ENCODE measurements at places on chromosomes 4 and X. TPM values are rescaled to one million over a fixed set of nuclear protein-coding genes. Genes with fewer than 3 reads are reported as not detected.

Gene CSAG2
- not detected for total RNA-seq

Gene PDGFRA
- not detected for total RNA-seq

Gene SPIN4
- total RNA-seq: 9.9 TPM

Gene KDR
- not detected for total RNA-seq

Gene ADGRG2
- not detected for total RNA-seq

DNA sequence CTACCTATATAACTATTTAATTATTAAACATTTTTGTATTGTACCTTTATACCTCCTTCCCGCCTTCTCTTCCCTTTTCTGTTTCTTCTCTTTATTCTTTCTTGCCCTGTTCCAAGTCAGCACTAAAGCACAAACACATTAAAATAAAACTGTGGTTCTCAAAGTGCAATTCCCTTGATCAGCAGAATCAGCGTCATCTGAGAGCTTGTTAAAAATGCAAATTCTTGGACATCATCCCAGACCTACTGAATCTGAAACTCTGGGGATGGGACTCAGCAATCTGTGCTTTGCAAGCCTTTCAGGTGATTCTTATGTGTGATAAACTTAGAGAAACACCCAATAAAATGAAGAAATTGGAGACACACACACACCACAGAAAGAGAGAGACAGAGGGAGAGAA lies 178.4 kb upstream of the BMP3 start:
- DNase-seq: no peak
- no peak overlapping the region for H3K27ac ChIP-seq
- H3K27me3 ChIP-seq: no peaks in the 10 kb centered on the region
- no peaks in the 10 kb centered on the region for H3K36me3 ChIP-seq

GRCh38 chrX:103754401-103754800 lies 22.2 kb upstream of the PLP1 start:
- H3K27ac ChIP-seq: no peak overlapping the region
- H3K36me3 ChIP-seq: no peaks in the 10 kb centered on the region
- H3K27me3 ChIP-seq: no peaks in the 10 kb centered on the region
- no peak for DNase-seq

GRCh38 chr4:29559286-29559685 lies 1160.9 kb upstream of the PCDH7 start:
- no peak for DNase-seq
- H3K27me3 ChIP-seq: no peaks in the 10 kb centered on the region
- H3K4me3 ChIP-seq: no peak overlapping the region
- H3K36me3 ChIP-seq: no peaks in the 10 kb centered on the region
- no peak overlapping the region for H3K27ac ChIP-seq
- no peaks in the 10 kb centered on the region for H3K4me1 ChIP-seq

DNA sequence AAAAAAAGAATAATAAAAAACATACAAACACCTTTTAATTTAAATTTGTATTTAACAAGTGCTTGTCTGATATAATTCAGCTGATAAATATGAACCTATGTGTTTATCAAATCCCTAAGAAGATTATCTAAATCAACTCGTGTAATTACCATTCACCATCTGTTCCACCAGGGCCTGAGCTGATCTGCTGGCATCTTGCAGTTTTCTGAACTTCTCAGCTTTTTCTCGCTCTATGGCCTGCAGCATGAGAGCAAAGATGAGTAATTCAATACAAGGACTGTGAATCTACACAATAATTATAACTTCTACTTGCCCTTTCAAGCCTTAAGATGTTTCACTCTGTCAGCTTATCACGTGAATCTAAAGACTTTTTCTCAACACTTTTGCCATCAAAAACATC lies 709.7 kb downstream of the DMD start:
- H3K4me3 ChIP-seq: no peak overlapping the region
- no peak for DNase-seq
- no peak overlapping the region for H3K27ac ChIP-seq
- no peaks in the 10 kb centered on the region for H3K4me1 ChIP-seq

- H3K36me3 ChIP-seq: no peaks in the 10 kb centered on the region
- peaks cover 10% of the 10 kb centered on the region for H3K4me1 ChIP-seq
- peak overlapping the region; percentile 87 for H3K4me3 ChIP-seq
- DNase-seq: peak; percentile 40
- no peak overlapping the region for H3K27ac ChIP-seq
- H3K27me3 ChIP-seq: peaks cover 2% of the 10 kb centered on the region
These were observed 979 bp downstream of the EFNB1 start for GRCh38 chrX:68829582-68830418.

DNA sequence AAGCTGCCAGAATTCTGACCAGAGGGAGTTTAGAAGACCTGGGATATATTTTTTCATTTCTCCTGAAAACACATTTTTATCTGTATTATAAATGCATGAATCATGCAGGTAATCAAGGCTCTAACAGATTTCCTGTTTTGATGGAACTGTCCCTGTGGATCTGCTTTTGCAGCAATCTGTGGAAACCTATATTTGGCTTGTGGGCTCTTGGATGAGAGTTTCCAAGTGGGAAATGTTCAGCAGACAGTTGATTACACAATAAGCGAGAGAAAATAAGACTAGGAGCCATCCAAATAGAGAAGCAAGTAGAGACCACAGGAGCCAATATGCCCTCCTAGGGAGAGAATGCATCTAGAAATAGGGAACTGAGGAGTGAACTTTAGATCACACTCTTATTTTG lies 105.0 kb downstream of the NDST3 start:
- no peak overlapping the region for H3K4me3 ChIP-seq
- no peak overlapping the region for H3K27ac ChIP-seq

DNA sequence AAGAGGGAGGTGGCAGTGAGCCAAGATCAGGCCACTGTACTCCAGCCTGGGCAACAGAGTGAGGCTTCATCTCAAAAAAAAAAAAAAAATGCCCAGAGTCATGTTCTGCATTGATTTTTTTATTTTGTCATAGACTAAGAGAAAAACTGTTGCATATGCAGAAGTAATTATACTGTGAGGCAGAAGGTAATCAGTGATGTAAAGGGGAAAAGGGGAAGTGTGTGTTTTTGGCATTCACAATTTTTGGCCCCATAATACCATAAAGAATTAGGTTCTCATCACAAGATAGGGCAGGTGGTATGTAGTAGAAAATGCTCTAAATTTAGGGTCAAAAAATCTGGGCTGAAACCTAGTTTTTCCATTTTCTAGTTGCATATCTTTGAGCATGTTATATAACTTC lies 47.3 kb upstream of the GAB1 start:
- no peak for DNase-seq
- H3K27me3 ChIP-seq: no peaks in the 10 kb centered on the region
- H3K36me3 ChIP-seq: no peaks in the 10 kb centered on the region
- H3K4me1 ChIP-seq: no peaks in the 10 kb centered on the region

DNA sequence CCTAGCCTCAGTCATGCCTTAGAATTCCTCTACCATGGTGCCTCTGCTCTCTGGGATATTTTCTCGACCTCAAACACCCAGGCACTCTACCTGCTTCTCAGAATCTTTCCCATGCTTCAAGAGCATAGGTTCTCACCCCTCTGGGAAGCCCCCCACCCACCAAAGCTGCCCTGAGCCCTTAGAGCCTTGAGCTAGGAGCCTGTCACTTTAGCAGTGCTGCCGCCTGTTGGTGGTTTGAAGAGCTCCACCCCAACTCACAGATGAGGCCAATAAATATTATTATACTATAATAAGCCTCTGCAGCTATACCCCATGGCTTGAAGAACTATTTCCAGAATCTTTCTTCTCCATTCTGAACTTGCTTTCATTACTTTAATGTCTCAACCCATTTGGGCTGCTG lies 109.7 kb downstream of the RTL5 start:
- no peaks in the 10 kb centered on the region for H3K4me1 ChIP-seq
- no peak overlapping the region for H3K27ac ChIP-seq
- H3K4me3 ChIP-seq: no peak overlapping the region

DNA sequence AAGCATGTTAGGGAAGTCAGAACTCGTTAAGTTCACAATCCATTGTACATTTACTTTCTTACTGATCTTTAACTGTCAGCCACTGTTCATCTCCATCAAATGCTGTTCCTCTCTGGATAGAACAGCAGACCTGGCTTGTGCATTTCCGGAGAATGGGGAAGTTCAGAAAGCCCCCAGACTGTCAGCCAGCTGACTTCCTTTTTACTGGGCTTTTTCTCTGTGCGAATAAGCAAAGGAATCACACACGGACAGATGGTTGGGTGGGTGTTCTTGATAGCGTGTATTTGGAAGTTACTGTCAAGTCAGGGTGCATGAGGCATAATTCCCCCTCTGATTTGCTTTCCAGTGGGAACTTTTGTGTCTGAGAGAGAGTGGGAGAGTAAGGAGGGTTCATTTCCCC lies 56.8 kb downstream of the TSPAN7 start:
- no peak for DNase-seq
- H3K27me3 ChIP-seq: no peaks in the 10 kb centered on the region

GRCh38 chr4:150242820-150243458 lies 164.7 kb downstream of the DCLK2 start:
- H3K4me1 ChIP-seq: peaks cover 2% of the 10 kb centered on the region
- H3K4me3 ChIP-seq: no peak overlapping the region
- peaks cover 7% of the 10 kb centered on the region for H3K27me3 ChIP-seq
- H3K36me3 ChIP-seq: no peaks in the 10 kb centered on the region
